Stimulated activated CD4-positive, alpha-beta T cell treated with anti-CD3 and anti-CD28 coated beads, TNF-alpha, amount 100 ng/mL, for 4 hours (primary cell): ENCODE measurements at places on chromosomes 13 and 19.

DNA sequence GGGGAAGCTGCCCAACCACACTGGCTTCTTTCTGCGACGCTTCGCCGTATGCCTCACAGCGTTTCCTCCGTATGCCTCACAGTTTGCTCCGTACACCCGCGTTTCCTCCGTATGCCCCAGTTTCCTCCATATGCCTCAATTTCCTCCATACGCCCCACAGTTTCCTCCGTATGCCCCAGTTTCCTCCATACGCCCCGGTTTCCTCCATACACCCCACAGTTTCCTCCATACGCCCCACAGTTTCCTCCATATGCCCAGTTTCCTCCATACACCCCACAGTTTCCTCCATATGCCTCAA is 22.6 kb downstream of the GAS6 start:
- no peak for DNase-seq

DNA sequence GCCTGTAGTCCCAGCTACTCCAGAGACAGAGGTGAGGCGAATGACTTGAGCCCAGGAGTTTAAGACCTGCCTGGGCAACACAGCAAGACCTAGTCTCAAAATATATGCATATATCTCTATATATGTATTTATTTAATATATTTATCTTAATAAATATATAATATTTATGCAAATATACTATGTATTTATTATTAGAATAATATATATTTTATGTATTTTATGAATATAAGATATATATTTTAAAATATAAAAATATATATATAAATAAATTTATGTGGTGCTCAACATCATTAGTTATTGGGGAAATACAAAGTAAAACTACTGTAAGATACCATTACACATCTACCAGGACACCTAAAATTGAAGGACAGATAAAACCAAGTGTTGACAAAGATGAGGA is 58.1 kb upstream of the IPO5 start:
- DNase-seq: no peak

GRCh38 chr13:47459512-47459911 is 541.6 kb downstream of the SUCLA2 start:
- no peak for DNase-seq

DNA sequence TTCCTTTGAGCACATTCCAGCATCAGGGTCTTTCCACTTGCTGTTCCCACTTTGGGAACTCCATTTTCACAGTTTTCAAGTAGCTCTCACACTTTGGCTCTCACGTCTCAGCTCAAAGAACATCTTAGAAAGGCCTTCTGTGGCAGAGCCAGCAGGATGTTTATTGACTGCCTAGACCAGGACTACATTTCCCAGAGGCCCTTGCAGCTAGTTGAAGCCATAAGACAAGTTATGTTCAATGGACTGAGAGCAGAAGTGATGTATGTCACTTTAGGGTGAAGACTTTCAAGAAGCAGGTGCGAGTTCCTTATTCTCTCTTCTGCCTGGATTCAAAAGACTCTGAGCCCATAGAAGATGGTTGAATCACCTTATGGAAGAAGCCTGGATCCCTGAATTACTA is 4.3 kb upstream of the HAUS5 start:
- DNase-seq: no peak

DNA sequence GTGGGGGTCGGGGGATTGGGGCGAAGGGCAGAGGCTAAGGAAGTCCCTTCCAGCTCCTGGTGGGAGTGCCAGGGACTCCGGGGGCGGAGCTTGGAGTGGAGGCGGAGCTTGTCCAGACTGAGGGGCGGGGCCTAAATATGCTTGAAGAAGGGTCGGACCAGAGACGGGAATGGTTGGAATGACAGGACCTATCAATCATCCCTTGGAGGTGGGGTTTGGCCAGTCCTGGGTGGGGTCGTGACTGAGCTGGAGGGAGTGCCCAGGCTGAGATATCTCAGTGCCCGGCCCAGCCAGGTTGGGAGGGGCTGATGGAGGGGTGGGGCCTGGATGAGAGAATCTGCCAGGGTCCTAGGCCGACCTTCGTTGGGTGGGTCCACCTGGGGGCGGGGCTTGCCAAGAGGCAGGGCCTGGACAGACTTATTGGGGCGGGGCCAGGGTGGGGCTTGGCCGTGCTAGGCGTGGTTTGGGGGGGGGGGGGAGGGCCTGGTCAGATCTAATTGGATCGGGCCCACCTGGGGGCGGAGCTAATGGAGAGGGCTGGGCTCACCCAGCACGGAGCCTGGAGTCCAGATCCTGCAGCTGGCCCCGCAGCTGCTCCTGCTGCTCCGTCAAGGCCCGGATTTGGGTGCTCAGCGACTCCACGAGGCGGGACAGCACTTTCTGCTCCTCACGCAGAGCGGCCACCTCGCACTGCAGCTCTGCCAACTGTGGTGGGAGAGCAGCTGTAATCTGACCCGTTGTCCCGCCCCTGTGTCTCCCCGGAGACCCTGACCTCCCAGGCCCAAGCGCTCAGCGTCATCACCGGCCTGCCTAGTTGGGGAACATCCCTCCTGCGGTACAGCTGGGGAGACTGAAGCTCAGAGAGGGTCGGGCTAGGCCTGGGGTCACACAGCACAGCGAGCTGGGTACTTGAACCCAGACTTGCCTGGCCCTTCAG is 2.6 kb upstream of the WIZ start:
- DNase-seq: no peak

GRCh38 chr19:18520848-18521691 is 800 bp downstream of the ELL start:
- DNase-seq: no peak

- DNase-seq: no peak
Measured at GRCh38 chr13:78881054-78881453, 222.1 kb upstream of the OBI1 start.

DNA sequence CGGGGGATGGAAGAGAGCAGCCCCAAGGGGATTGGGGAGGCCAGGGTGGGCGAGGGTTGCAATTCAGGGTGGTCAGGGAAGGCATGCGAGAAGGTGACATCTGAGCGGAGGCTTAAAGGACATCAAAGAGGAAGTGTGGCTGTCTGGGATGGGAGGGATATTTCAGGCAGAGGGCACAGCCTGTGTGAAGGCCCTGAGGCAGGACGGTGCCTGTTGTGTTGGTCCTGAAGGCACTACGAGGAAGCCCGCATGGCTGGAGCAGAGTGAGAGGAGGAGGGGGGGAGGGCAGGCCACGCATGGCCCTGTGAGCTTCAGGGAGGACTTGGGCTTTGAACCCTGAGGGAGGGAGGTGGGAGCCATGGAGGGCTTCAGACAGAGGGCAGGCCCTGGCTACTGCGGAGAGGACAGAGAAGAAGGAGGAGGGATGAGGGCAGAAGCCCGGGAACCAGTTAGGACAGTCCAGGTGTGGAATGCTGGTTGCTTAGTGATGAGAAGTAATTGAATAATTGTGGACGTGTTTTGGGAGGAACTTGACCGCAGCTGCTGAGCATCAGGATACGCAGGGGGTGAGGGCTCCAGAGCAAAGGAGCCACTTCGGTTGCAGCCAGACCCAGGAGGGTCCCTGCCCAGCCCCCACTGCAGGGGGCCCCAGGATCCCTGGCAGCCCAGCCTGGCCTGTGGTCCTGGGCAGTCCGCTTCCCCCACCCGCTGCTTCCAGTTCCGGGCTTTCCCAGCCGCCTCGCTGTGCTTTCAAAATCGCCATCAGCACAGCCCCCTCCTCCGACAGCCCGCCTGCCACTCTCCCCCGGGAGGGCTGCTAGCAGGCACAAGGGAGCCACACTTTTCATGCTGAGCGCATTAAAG is 6.2 kb downstream of the TLE6 start:
- DNase-seq: no peak

DNA sequence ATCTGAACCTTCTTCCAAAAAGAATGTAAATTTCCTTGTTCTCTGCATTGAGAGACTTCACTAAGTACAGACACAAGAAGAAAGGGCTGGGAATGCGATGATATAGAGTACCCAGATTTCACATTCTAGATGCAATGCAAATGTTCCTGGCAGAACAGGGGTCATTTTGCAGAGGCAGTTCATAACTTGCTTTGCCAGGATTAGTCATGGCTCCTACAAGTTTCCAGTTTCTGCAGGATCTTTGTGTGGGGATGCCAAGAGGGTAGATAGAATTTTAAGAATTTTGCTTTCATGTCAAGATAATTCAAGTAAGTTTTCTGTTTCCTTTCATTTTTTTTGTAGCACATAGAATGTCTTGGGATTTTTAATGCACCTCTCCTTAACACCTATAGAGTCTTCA is 181.2 kb downstream of the FGF9 start:
- no peak for DNase-seq

DNA sequence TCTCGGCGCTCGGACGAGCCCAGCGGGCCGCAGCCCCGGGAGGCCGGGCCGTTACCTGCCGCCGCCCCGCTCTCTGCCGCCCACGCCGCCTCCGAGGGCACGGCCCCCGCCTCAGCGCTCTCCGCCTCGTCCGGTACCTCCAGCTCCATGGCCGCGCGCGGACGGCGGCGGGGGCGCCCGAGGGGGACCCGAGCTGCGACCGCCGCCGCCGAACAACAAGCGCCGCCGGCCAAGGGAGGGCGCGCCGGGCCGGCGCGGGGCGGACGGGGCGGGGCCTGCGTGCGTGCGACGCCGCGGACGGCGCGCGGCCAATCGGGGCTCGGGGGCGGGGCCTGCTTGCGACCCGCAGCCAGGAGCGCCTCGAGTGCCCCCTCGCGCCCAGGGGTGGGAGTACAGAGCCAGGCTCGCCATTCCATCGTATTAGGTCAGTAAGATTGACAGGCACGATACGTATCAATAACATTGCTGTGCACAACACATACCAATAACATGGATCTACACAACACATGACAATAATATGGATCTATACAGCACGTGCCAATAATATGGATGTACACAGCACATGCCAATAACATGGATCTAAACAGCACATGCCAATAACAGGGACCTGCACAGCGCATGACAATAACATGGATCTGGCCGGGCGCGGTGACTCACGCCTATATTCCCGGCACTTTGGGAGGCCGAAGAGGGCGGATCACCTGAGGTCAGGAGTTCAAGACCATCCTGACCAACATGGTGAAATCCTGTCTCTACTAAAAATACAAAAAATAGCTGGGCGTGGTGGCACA is at the start of gene PIP5K1C:
TSS of gene PIP5K1C (minus strand) at position 227 of the 791 bp plus-strand sequence. CDS start at position 149, 78 bp downstream.
- DNase-seq: peak; percentile 89
